Hematopoietic multipotent progenitor cell treated with erythropoietin and hydrocortisone succinate and interleukin-3 and kit ligand, for 8 days (in vitro differentiated cells): ENCODE measurements at places on chromosomes 11 and 22.

DNA sequence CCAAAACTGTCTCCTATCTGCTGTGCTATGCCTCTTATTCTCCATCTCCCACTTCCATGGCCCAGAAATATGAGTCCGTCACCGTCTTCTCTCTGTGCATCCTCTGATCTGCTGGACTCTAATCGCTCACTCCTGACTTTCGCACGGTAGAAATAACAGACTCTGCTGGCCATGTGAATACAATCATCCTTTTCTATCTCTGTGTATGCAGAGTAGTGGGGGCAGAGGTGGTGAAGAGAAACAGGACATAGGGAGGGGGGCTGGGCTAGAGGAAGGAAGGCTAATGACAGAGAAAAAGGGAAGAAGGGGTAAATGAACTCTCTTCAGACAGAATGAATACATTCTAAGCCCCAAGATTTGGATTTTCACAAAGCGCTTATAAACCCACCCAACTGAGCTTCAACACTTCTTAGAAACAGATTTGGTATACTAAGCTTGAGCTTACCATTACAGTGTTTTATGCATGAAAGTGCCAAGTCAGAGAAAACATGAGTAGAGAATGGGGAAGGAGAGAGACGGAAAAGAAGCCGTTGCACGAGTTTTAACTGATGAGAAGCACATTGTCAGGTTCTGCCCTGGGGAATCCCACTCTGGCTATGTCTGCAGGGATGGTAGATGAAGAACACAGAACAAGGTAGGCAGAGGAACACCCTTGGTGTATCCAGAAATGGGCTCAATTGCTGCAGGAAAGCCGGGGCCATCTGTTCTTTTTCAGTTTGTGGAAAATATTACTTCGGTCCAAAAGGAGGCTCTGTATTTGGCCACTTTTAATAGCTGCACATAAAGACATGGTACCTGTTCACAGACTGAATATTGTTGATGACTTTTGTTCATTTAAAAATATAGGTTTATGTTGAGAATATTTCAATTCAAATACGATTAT, 324.7 kb downstream of the ETS1 start:
- DNase-seq, result no peak

DNA sequence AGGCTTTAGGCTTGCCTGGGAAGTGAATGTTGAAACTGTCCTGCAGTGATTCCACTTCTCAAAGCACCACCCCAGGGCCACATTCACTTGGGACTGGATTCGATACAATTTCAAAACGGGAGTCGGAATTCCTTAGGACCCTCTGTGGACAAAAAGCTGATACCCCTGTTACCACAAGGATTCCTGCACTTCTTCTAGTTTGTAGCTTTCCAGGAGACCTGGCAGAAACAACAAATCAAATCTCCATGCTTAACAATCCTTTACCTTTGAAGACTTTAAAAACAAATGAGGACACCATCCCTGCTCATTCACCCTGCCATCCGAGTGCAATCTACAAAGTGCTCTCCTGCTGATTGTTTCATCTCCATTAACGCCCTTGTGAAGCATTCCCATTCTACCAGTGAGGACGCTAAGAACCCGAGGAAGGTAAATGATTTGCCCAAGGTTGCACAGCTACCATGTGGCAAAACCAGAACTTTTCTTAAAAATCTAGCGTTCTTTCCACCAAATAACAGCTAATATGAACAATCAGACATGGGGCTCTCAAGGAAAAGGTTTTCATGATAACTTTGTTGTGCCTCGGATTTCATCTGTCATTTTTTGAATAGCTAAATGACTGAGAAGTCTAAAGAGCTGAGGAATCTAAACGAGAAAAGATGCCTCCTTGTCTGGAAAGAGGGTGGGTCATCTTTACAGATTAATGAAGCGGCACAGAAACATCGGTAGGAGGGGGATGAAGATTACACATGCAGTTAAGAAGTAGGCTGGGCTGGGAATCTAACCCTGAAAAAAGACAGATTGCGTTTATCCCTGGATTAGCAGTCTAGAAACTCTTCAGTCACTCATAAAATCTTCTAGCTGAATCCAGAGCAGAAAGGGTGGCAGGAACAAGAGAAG, 720 bp upstream of the MPZL2 start:
- no peak for DNase-seq

GRCh38 chr11:13256216-13256615, 21.4 kb upstream of the BMAL1 start:
- no peak for DNase-seq

DNA sequence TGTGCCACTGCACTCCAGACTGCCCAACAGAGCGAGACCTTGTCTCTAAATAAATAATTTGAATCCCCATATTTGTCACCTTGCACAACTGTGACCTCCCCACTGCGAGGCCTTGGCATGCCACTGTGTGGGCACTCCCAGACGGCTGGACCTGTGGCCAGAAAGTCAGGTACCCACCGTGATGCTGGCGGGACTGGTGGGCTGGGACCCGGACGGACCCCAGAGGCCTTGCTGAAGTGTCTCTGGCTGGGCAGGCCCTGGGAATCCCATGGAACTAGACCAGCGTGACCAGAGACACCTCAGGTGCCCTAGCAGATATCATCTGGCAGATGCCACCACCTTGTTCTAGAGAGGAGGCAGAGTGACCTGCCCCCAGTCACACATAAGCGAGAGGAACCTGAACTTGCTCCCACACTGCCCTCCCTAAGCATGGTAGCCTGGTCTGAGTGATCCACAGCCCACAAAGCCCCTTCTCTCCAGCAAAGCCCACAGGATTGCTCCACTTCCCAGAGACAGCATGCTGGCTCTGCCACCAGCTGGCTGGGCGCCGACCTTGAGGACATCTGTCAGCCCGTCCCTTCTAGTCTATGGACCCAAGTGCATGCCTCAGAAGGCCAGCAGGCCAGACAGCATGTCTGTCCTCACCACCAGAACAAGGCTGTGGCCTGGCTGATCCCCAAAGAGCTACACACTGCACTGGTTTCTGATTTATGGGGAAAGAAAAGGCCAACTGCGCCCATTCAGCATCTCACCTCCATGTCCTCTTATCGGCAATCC, 9.5 kb downstream of the MACROD1 start:
- DNase-seq, result no peak

DNA sequence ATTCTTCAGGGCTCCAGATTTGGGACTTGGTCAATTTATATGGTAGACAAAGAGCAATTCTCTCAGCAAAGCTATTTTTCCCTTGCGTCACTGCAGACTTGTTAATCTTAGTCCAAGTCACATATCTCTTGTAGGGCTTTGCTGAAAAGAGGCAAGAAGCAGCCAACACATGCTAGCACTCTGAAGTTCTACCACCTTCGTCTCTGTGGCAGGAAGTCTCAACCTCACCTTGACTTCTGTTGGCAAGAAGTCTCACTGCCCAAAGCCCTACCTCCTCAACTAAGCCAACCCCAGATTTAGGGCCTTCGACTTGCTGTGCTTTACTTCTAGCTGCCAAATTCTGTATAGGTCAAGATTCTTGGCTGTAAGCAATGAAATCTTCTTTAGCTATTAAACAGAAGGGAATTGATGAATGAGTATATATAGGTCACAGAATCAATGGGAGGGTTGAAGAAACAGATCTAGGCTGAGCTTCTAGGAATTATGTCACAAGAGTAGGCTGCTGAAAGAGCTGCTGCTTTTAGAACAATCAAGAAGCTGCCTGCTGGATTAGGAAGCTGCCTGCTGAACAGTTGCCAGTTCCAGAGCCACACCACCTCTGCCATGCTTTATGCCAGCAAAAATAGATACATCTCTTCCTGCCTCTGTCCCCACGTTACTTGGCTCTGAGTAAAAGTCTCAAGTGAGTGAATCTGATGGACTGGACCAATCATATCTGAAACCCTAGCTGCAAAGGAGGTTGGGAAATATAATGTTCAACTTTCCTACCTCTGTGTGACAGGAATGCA, 17.6 kb upstream of the NCR3LG1 start:
- DNase-seq, result no peak

DNA sequence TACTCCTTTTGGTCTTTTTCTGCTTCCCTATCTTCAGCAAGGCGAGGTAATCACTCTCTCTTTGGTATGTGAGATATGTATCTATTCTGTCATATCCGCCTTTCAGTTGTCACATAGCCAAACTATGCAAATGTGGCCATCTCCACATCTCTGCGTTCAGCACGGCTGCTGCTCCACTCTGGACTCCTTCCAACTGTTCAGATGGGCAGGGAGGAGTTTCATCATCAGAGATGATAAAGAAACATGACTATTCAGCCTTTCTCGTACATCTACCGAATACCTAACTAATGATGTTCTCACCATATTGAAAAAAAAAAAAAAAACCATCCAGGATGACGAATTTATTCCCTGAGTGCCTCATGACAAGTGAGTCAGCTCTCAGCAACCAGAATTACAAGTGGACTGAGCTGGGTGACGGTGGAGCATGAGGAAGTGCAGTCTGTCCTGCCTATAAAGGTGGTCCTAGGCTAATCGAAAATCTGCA, 899.6 kb downstream of the OPCML start:
- DNase-seq, result no peak

DNA sequence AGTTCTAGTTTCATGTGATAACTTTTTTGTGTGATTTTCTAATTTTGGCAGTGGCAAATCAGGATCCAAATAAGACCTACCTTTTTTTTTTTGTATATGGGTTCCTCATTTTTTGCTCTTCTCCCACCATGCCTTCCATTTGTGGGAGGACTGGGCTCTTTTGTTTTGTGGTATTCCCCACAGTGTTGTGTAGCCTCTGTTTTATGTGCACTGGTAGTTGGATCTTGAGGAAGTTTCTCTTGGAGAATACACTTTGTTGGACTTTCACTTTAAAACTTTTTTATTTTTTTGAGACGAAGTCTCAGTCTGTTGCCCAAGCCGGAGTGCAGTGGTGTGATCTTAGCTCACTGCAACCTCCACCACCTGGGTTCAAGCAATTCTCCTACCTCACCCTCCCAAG, 39.7 kb downstream of the PPP6R3 start:
- no peak for DNase-seq

- DNase-seq, result no peak
Observed at GRCh38 chr11:76240666-76241065, 34.4 kb upstream of the WNT11 start.

- no peak for DNase-seq
Observed at GRCh38 chr22:21690401-21690801, 24.6 kb downstream of the PPIL2 start.

DNA sequence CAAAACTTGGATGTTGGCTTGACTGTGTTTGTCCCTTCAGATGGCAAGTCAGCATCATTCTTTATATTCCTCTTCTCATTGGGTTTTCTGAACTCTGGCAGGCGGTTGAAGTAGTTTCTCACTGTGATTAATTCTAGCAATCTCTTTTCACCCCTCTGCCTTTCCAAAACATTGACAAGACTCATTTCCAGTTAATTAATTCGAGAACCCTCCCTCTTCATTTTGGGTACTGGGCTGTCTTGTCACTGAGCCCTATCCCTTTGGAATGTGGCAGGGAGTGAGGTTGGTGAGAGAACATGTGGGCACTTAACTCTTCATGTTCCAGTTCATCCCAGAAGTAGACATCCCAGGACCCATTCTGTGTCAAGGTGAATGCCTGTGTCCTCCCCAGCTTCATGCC, 133.0 kb downstream of the WNT7B start:
- no peak for DNase-seq

- DNase-seq, result no peak
Observed at GRCh38 chr22:44287121-44287693, 25.5 kb downstream of the SHISAL1 start.

DNA sequence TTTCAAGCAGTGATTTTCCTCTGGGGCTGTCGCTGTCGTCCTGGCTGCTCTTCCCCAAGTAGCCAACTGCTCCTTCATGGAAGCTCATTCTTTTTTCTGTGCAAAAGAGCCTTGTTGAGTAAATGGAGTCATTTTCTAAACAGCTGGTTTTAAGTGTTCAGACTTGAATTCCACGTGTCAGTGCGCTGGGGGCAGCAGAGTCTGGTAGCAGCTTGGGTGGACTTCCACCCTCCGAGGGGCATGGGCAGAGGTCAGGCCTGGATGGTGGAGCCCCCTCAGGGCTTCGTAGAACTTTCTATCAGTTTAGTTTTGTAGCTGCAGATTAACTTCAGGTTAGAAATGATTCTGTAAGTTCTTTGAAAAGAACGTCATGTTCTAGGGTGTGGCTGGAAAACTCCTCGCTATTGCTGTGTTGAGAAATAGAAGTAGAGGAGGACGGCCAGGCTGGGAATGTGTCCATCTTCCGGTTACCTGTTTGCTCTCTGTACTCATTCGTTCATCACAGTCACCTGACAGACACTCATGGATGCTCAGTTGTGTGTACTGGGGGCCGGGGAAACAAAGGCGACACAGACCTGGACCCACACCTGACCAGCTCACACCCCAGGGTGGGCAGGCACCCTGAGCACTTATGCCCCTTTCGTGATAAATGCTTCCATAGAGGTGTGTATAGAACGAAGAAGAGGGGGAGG, 270.7 kb downstream of the TBC1D22A start:
- no peak for DNase-seq

DNA sequence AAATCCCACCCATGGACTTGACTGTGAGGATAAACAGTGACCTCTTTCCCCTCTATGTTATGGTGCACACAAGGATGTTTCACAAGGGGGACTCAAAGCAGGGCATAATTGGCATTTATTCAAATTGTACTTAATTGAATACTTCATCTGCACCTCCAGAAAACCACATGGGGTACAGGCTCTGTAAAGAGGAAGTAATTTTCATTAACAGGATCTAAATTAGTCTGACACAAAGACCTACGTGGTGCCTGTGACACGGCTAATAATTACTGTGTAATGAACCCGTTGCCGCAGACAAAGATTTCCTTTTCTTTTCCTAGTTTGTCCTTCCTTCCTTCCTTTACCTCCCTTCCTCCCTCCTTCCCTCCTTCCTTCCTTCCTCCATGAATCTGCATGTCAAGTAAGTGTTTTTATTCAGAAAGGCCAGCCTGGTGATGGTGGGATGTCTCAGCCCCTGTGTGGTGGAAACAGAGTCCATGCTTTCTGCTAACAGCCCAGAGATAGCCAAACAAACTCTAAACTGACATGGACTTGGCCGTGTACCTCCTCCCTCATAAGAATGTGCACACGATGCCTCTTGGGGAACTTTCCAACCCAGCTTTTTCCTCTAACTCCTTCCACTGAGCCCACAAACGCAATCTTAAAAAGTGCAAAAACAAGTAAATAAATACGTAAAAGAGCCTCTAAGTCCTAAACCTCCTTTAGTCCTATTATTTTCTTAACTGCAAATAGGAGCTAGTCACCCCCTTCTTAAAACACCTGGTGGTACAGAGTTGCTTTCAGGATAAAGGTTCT, 118.8 kb downstream of the INSC start:
- DNase-seq, result no peak

- DNase-seq, result peak; percentile 65
Observed at GRCh38 chr11:72075109-72075508, 5.2 kb downstream of the NUMA1 start.
